ENCODE measurements at places on chromosomes 3 and 15.

GRCh38 chr15:40313531-40314398 is 6.0 kb upstream of the PLCB2 start:
- DNase-seq: no peak

GRCh38 chr3:64518950-64519349 is 168.8 kb downstream of the ADAMTS9 start:
- no peak for DNase-seq

GRCh38 chr3:141422961-141423582 is 54.8 kb downstream of the ZBTB38 start:
- no peak for DNase-seq

DNA sequence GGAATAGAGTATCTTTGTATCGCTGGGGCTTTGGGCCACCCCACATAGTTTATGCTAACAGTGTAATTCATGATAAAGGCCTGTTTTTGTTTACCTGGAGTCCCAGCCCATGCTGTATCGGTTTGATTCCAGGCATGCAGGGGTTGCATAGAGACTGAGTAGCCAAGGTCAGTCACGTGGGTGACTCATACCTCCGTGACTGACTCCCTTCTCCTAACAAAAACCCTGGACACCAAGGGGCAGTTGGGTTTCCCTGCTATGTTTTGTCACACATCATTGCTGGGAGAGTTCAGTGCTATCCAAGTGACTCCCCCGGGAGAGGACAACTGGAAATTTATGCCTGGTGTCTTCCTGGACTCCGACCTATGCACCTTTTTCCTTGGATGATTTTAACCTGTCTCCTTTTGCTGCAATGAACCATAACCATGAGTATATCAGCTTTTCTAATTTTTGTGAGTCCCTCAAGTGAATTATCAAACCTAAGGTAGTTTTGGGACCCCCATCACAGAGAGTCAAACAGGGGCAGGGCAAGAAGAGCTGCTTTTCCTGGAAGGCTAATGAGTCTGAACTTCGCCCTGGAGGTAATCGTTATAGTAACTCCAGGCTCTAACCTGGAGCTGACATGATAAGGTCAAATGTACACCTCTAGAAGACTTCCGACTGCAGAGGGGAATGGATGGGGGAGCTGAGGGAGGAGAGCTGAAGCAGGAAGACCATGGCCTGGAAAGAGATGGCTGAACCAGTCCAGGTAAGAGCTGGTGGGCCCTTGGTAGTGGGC is 57.0 kb downstream of the SRGAP3 start:
- DNase-seq: no peak

- DNase-seq: no peak
These were observed 15.2 kb downstream of the PHLDB2 start for GRCh38 chr3:111874177-111874820.

DNA sequence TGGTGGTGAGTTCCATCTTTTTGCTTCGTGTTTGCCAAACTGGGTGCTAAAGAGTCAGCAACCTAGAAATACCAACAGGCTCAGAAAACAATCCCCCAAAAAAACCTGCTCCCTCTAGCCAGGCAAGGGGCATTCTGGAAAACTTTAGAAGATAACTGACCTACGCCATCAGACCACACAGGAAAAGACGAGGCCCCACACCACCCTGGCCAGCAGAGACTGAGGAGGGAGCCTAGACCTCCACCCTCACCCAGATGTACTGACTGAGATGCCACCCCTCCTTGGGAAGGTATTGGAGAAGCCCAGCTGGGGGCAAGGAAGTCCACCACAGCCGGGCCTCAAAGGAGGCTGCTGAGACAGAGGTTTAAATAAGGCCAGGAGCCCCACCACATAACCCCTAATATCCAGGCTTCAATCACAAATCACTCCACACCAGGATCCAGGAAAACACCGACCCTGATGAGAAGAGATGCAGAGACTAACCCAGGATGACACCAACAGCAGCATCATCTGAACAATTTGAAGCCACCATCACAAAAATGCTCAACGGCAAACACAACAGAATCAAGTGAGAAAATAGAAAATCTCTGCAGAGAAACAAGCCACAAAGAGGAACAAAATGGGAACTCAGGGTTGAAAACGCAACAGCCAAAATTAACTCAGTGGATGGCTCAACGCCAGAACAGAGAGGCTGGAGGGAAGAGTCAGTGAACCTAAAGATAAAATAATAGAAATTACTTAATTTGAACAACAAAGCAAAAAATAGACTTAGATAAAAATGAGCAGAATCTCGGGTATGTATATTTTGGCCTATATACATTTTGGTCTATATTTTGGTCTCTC is 61.0 kb downstream of the TPRA1 start:
- DNase-seq: no peak

DNA sequence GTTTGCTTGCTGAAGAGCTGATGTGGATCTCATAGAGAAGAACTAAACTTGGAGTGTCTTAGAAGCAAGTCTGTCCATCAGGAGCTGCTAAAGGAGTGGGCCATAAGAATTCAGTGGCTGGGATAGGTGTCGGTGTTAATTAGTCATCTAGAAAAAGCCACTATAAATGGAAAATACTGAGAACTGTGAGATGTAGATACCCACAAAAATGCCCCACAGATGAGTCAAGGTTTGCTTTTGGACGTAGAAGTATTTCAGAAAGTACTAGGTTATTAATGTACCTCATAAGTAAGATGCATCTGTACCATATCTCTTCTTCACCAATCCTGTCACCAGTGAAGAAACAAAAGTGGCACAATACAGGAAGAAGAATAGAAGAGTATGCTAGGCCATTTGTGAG is 530.9 kb upstream of the TGFBR2 start:
- no peak for DNase-seq

DNA sequence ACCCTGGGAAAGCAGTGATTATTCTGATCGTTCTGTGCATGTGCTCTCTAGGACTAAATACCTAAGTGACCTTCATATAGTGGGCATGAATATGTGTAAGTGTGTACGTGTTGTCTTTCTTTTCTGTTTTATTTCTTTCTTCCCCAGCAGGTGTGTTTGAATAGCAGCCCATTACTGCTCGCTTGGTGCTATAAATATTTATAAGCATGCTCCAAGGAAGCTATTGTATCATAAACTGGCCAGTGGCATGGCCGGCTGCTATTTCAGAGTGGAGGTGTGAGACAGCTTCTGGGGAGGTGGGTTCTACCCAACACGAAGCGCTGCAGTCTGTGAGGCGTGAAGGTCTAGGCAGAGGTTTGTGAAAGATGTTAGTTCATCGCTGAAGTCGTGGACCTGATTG is 641.8 kb downstream of the NTRK3 start:
- no peak for DNase-seq

GRCh38 chr3:3086239-3086638 is 23.9 kb downstream of the IL5RA start:
- no peak for DNase-seq

DNA sequence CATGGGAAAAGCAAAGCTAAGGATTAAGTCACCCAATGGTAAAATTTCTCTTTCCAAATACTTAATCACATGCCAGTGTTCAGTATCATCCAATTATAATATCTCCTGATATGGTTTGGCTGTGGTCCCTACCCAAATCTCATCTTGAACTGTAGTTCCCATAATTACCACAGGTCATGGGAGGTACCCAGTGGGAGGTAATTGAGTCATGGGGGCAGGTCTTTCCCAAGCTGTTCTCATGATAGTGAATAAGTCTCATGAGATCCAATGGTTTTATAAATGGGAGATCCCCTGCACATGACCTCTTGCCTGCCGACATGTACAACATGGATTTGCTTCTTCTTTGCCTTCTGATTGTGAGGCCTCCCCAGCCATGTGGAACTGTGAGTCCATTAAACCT is 26.1 kb upstream of the NMB start:
- DNase-seq: no peak

GRCh38 chr3:144073698-144074097 is 102.1 kb downstream of the DIPK2A start:
- no peak for DNase-seq
